ENCODE measurements at places on chromosomes 12 and 14. TPM values are rescaled to one million over a fixed set of nuclear protein-coding genes. Genes with fewer than 3 reads are reported as not detected.

DNA sequence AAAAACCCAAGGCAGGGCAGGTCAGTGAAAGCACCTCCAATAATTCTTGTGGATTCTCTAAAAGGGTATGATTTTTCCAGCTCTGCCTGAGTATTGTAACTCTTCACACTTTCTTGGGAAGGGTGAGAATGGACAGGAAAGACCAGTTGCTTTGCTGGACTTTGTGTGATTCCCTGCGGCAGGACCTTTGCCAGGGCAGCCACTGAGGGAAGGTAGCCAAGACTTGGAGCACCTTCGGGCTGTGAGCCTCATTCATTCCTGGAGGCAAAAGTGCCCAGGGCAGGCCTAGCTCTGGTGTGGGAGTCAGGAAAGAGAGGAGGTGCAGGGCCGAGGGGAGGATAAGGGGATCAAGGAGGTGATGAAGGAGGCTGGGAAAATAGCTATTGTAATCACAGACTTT, 80.2 kb downstream of the VCPKMT start:
- H3K36me3 ChIP-seq, result peaks cover 31% of the 10 kb centered on the region
- H3K27ac ChIP-seq, result no peak overlapping the region
- H3K4me1 ChIP-seq, result peaks cover 89% of the 10 kb centered on the region
- no peak overlapping the region for H3K4me3 ChIP-seq
- no peaks in the 10 kb centered on the region for H3K27me3 ChIP-seq

COX8C gene
- total RNA-seq, result not detected

KCNH3 gene
- total RNA-seq, result 1.6 TPM

GRCh38 chr14:99872786-99873440, 79.7 kb downstream of the EML1 start:
- no peak overlapping the region for H3K4me3 ChIP-seq
- H3K27ac ChIP-seq, result no peak overlapping the region
- H3K4me1 ChIP-seq, result no peaks in the 10 kb centered on the region
- no peaks in the 10 kb centered on the region for H3K36me3 ChIP-seq
- peaks cover 27% of the 10 kb centered on the region for H3K27me3 ChIP-seq

- H3K27ac ChIP-seq, result no peak overlapping the region
- peaks cover 9% of the 10 kb centered on the region for H3K27me3 ChIP-seq
- no peak overlapping the region for H3K4me3 ChIP-seq
- no peaks in the 10 kb centered on the region for H3K36me3 ChIP-seq
Measured at GRCh38 chr14:103140316-103141109, 17.3 kb downstream of the TNFAIP2 start.

SNRNP35 gene
- 34.5 TPM for total RNA-seq

- H3K4me1 ChIP-seq, result peaks cover 13% of the 10 kb centered on the region
- peak; percentile 57 for DNase-seq
- H3K27me3 ChIP-seq, result peaks cover 5% of the 10 kb centered on the region
- H3K27ac ChIP-seq, result no peak overlapping the region
- H3K4me3 ChIP-seq, result peak overlapping the region; percentile 80
Measured at GRCh38 chr12:132560614-132561426, 49.6 kb downstream of the LRCOL1 start.

ZFYVE26 gene
- total RNA-seq, result 15.2 TPM

RASSF8 gene
- 0.13 TPM for total RNA-seq

DNA sequence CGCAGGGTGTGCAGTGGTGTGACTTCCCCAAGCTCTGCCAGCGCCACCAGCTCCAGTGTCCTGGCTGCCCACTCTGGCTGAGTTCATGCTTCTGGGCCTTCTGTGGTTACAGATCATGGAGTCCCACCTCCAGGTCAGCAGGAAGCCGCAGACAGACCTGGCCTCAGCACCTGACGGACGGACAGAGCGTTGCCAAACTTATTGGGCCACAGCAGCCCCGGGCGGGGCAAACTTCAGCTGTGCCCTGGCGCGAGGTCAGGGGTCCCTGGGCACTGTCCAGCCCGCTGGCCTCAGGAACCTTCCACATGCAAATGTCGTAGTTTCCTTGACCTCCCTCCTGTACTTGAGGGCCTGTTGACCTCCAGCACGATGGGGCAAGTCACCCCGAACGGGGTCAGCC, 11.2 kb downstream of the GPR132 start:
- no peaks in the 10 kb centered on the region for H3K27me3 ChIP-seq
- H3K36me3 ChIP-seq, result peaks cover 23% of the 10 kb centered on the region
- peaks cover 7% of the 10 kb centered on the region for H3K4me1 ChIP-seq
- DNase-seq, result no peak
- H3K4me3 ChIP-seq, result no peak overlapping the region
- no peak overlapping the region for H3K27ac ChIP-seq

DNA sequence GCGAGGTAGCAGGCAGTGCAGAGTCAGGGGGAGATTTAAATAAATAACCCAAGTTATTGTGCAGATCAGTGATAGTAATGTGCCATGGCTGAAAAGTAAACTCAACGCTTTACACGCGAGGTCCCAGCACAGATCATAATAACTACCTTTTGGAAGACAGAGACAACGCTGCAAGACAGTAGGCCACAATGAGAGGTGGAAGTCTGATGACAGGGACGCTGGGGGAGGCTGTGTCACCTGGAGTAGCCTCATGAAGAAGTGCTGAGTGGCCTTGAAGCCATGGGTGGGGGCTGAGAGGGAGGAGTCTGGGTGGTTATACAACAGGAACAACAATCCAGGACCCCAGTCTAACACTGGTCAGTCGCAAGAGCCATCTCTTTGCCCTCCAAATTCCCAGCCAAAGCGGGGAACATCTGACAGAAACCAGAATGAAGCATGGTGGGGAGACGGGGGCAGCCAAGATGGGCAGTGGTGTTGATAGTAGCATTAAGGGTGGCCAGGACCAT, 28.2 kb downstream of the ANO2 start:
- peaks cover 1% of the 10 kb centered on the region for H3K27me3 ChIP-seq
- H3K4me3 ChIP-seq, result no peak overlapping the region
- DNase-seq, result no peak
- no peaks in the 10 kb centered on the region for H3K36me3 ChIP-seq
- H3K4me1 ChIP-seq, result no peaks in the 10 kb centered on the region
- no peak overlapping the region for H3K27ac ChIP-seq

- peaks cover 31% of the 10 kb centered on the region for H3K27me3 ChIP-seq
- peak overlapping the region; percentile 92 for H3K4me3 ChIP-seq
- no peaks in the 10 kb centered on the region for H3K36me3 ChIP-seq
- H3K4me1 ChIP-seq, result peaks cover 32% of the 10 kb centered on the region
- DNase-seq, result peak; percentile 55
- peak overlapping the region; percentile 63 for H3K27ac ChIP-seq
Measured at GRCh38 chr14:52553671-52554575, 1.3 kb downstream of the GPR137C start.

- H3K27ac ChIP-seq, result no peak overlapping the region
- H3K4me1 ChIP-seq, result no peaks in the 10 kb centered on the region
- no peaks in the 10 kb centered on the region for H3K36me3 ChIP-seq
Measured at GRCh38 chr12:78376257-78376656, 488.3 kb upstream of the SYT1 start.

FAIM2 gene
- total RNA-seq, result 0.49 TPM

TEDC1 gene
- total RNA-seq, result 46.1 TPM

- peaks cover 19% of the 10 kb centered on the region for H3K36me3 ChIP-seq
- peaks cover 31% of the 10 kb centered on the region for H3K4me1 ChIP-seq
- H3K4me3 ChIP-seq, result peak overlapping the region; percentile 71
- no peak for DNase-seq
- H3K27me3 ChIP-seq, result no peaks in the 10 kb centered on the region
- peak overlapping the region; percentile 90 for H3K27ac ChIP-seq
Measured at GRCh38 chr12:6323340-6323994, 13.0 kb downstream of the PLEKHG6 start.

DNA sequence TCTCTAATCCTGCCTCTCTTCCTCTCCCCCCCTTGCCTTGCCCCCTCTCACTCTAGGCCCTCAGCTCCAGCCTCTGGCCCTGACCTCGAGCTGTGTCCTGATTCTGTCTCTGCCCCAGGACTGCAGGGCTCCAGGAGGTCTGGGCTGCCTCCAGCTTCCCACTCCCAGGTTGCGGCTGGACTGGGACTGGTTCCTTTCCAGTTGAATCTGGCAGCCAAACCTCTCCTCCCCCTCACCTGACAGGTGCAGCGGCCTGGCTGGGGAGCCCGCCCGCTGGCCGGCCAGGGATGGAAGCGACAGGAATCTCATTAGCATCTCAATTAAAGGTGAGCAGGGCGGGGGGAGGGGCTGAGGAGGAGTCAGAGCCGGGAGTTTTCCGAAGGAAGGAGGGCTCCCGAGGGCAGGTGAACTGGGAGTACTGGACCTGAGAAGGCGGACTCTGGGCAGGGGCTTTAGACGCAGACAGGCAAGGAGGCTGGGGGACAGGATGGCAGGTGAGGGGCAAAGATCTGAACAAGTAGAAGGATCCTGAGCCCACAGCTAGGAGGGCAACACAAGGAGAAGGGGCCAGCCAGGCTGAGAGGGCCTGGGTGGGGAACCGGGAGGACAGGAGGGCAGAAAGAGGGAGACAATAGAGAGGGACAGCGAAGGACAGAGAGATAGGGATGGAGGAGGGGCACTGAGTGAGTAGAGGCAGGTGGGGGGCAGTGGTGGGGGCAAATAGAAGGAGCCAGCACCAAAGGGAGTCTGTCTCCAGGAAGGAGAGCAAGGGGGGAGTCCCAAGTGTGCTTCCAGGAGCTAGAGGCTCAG, at the start of gene SCNN1A:
Gene SCNN1A (minus strand): TSS at position 295 of the 810 bp plus-strand sequence. CDS start 780 bp downstream, outside the sequence.
- DNase-seq, result no peak
- H3K27me3 ChIP-seq, result no peaks in the 10 kb centered on the region
- H3K4me3 ChIP-seq, result no peak within 1 kb of the TSS
- H3K4me1 ChIP-seq, result peaks cover 21% of the 10 kb centered on the region
- H3K36me3 ChIP-seq, result no peaks in the 10 kb centered on the region

FGF6 gene
- not detected for total RNA-seq

DNA sequence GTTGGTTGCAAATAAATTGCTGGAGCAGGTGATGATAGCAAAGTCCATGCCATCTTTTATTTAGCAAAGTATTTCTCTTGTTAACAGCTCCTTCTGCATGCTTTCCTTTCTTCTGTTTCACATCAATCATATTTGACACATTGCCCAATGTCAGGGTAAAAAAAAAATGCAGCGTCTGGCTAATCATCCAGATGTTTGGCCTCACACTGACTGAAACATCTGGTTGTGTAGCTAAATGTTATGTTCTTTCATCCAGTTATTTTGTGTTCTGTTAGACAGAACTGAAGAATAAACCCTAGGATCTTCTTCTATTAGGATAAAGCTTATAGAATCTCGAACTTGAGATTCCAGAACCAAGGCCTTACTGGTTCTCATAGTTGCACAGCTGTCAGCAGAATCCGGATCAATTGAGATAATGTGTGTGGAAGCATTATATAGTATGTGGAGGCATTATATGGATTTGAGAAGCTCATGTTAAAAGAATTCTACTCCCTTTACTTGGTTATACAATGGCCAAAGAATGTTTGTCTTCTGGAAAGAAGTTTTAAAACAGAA, 859.2 kb downstream of the DIO2 start:
- H3K27ac ChIP-seq, result no peak overlapping the region
- no peak overlapping the region for H3K4me3 ChIP-seq
- H3K4me1 ChIP-seq, result no peaks in the 10 kb centered on the region
- DNase-seq, result no peak
- H3K27me3 ChIP-seq, result no peaks in the 10 kb centered on the region
- no peaks in the 10 kb centered on the region for H3K36me3 ChIP-seq

PDZRN4 gene
- not detected for total RNA-seq

DNA sequence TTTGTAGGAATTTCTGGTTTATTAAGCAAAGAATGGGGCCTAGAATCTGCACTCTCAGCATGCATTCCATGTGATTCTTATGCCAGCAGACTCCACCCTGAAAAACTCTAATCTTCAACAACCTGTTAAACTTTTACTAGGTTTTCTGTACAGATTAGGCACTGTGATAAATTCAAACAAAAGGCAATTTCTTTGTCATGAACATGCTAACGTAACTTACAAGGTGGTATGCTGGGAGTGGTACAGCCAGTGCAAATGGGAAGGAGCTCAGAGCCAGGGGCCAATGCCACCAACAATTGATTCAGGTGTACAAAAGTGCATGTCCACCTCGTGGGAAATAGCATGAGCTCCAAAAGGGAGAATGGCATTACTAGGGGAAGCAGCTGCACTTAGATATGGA, 83.0 kb downstream of the PPFIBP1 start:
- H3K36me3 ChIP-seq, result peaks cover 18% of the 10 kb centered on the region
- H3K4me1 ChIP-seq, result no peaks in the 10 kb centered on the region
- peaks cover 1% of the 10 kb centered on the region for H3K27me3 ChIP-seq
- no peak overlapping the region for H3K27ac ChIP-seq
- DNase-seq, result no peak

GRCh38 chr12:114692186-114693058, 8.4 kb upstream of the TBX3 start:
- peaks cover 89% of the 10 kb centered on the region for H3K27me3 ChIP-seq
- DNase-seq, result no peak
- H3K27ac ChIP-seq, result no peak overlapping the region
- H3K4me1 ChIP-seq, result no peaks in the 10 kb centered on the region
- H3K4me3 ChIP-seq, result no peak overlapping the region

GRCh38 chr14:75454963-75455546, 27.2 kb downstream of the JDP2 start:
- no peak for DNase-seq
- no peak overlapping the region for H3K4me3 ChIP-seq
- H3K36me3 ChIP-seq, result no peaks in the 10 kb centered on the region
- peaks cover 17% of the 10 kb centered on the region for H3K4me1 ChIP-seq

DNA sequence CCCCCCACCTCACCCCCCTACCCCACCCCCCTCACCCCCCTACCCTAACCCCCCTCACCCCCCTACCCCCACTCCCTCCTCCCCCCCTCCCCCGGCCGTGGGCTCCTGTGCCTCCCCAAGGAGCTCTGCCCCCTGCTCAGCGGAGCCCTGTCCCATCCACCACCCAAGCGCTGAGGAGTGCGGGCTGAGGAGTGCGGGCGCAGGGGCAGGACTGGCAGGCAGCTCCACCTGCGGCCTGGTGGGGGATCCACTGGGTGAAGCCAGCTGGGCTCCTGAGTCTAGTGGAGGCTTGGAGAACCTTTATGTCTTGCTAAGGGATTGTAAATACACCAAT, 2.3 kb upstream of the JPH4 start:
- peaks cover 8% of the 10 kb centered on the region for H3K4me1 ChIP-seq

DNA sequence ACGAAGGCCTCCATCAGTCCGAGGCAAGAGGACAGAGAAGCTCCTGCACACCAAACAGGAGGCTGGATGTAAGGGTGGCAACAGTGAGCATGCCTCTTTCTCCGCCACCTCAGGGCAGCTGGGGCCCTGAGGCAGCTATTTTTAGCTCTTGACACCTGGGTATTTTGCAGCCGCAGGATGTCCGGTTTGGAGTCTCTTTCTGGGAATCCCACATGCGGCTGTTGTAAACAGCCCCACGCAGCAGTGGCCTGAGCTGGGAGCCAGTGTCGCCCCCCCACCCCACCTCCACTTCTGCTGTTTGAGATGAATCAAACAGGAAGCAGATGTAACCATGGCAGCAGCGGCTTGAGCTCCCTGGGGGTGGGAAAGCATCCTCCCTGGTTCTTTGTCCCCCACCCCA, 11.7 kb downstream of the HDAC7 start:
- peak overlapping the region; percentile 78 for H3K4me3 ChIP-seq
- peak overlapping the region; percentile 98 for H3K27ac ChIP-seq
- peak; percentile 83 for DNase-seq

GRCh38 chr12:128307791-128308190, 40.8 kb downstream of the TMEM132C start:
- H3K4me3 ChIP-seq, result no peak overlapping the region
- no peaks in the 10 kb centered on the region for H3K36me3 ChIP-seq
- no peaks in the 10 kb centered on the region for H3K27me3 ChIP-seq

Data from activated T-helper 1 cell treated with anti-CD3 and anti-CD28 coated beads, Interleukin-12 subunit alpha, Interleukin-12 subunit beta, Interleukin-2, Interleukin-4 antibody, amounts not matched to agents 30 ng/mL and 10 ng/mL and 1 ng/mL, durations not matched to agents 14 hours and 24 hours and 36 hours (primary cell).